ENCODE measurements at places on chromosomes 6 and 20. TPM values are rescaled to one million over a fixed set of nuclear protein-coding genes. Genes with fewer than 3 reads are reported as not detected.

DNA sequence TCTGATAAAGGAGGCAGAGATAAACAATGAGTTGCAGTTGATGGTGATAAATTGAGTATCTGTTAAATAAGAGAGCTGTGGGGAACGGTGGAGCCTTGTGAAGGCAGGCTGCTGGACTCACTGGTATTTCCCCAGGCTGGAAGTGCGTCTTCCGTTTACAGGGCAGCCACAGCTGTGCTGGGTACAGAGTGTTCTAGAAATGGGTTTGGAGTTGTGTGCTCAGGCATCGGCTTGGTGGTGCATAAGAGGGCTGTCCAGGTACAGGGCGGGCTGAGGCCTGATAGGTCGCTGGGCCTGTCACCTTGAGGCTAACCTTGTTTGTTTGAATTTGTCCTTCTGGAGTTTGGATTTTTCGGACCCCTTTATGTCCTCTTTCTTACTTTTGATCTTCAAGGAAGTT is 39.3 kb downstream of the ARID1B start:
- DNase-seq, result no peak

DNA sequence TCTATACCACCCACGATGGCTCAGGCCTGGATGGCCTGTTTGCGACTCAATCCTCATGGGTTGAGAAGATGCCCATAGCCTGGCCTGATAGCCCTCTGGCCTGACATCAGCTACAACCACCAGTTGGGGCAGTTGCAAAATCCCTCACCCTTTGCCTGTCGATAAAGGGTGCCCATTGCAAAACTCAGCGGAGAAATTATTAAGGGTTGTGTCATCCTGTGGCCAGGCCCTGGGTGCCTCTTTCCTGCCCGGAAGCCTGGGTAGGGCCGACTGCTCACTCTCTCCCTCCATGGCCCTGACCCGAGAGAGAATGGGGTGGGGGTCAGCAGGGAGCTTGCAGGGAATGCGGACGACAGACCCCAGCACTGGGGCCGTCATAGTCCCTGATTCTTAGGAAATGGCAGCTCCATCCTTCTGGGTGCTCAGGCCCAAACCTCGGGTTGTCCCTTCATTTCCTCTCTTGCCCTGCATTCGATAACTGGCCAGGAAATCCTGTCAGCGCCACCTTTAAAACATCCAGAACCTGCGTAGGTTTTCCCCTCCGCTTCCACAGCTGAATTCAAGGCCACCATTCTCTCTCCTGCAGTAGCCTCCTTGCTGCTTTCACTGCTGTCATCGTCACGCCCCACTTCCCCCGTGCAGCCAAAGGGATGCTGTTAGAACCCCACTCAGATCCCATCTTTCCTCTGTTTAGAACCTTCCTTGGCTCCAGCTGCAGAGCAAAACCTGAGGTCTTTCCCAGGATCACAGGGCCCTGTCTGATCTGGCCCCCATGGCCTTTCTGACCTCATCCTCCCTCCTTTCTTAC is 31.1 kb downstream of the CEBPB start:
- peak; percentile 23 for DNase-seq

DNA sequence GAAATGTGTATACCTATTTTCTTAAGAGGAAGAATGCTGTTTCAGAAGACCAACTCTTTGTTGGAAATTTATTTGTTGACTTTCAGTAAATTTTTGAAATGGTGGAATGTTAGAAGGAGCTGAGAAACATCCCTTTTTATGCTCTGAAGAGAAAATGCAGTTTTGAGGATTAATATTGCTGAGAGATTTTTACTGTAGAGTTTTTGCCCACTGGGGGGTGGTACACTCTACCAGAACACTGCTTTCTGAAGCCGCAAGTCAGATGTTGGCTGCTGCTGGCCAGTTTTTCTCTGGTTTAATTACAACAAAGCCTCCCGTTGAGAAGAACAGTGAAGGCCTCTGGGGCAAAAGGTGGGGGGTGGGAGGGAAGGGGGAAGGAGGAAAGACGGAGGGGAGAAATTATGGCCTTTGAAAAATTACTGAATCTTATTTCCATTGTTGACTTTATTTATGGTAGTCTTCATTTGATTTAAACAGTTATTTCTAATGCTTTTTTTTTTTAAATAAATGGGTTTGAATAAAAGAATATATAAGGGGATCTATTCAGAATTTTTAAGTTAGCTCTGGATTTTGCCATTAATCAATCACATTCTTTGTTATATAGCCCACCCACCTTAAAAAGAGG is 3.0 kb downstream of the FLRT3 start:
- peak; percentile 38 for DNase-seq

DNA sequence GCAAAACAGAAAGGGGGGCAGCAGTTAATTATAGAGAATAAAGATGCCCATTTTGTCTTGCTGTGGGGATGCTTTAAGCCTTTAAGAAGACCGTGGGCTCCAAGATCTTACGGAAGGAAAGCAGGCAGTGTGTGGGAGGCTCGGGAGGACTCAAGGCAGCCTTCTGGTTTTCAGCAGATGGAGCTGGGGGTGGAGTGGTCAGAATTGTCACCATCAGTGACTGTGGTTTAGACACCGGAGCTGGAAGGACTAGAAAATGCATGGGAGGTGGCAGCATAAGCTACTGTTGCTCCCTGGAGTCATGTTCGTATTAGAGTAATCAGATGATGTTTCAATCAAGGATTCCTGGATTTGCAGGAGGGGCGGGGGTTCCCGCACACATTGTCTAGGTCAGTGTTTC is 3.7 kb downstream of the PHACTR1 start:
- DNase-seq, result no peak

GRCh38 chr6:142773859-142774648 is 170.9 kb downstream of the HIVEP2 start:
- DNase-seq, result no peak

DNA sequence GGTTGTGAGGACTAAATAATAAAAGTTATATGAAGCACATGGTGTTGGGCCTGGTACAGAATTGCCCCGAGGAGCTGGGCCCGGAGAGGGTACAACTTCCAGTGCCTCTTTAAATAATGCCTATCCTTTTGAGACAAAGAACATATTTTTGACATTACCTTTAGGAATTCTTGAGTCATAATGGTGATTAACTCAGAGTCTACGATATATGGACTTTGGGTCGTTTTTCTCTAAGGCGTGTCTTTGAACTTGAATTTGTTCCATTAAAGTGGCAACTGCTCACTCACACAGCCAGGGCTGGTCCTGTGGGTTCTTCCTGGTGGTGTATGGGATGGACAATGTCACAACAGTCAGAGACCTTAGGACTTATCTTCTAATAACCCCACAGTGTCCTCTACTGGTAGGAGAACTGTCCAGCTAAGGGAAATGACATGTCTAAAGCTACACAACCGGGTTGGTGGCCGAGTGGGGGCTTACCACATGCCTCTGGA is 106.5 kb downstream of the CDC5L start:
- DNase-seq, result no peak

GRCh38 chr6:157956171-157956730 is 25.4 kb upstream of the SYNJ2 start:
- DNase-seq, result no peak

DNA sequence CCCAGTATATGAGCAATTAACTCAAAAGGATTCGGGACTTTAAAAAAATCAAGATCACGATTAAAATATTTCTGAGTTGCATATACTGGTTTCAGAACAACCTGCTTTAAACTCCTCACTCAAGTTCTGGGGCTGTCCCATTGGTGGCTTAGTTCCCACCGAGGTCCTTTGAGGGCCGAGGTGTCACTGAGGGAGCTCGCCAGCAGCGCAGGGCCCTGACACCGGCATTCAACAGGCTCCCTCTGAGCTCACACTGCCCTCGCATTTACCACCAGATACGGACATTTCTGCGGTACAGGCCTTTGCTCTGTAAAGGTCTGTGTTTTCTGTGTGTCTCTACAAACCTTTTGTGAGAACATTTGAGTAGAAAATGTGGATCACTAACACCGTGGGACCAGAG is 24.4 kb upstream of the BNIP5 start:
- DNase-seq, result no peak

DNA sequence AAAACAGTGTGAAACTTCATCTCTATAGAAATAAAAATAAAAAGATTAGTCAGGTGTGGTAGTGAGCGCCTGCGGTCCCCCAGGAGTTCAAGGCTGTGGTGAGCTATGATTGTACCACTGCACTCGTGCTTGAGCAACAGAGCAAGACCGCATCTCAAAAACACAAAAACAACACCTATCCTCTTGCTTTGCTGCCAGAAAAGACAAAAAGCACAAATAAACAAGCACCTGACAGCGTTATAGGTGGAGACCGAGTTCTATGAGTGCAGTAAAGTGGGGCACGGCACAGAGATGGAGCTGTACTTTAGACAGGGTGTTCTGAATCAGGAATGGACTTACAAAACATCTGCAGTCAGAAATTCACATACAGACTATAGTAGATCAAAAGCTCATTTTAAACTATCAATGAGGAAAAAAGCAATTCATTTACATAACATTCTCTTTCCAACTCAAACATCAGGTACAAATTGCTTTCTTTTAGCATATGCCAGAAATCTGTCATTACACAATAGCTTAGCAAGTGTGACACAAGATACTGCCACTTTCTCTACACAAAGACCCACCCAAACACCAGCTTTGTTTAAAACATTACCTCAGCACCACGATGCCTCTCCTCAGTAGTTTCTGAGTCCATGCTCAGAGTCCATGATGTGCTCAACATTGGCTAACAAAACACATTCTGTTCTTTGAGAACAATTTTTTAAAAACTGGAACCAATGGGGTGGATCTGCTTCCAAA is 10.1 kb downstream of the EZR start:
- no peak for DNase-seq

DNA sequence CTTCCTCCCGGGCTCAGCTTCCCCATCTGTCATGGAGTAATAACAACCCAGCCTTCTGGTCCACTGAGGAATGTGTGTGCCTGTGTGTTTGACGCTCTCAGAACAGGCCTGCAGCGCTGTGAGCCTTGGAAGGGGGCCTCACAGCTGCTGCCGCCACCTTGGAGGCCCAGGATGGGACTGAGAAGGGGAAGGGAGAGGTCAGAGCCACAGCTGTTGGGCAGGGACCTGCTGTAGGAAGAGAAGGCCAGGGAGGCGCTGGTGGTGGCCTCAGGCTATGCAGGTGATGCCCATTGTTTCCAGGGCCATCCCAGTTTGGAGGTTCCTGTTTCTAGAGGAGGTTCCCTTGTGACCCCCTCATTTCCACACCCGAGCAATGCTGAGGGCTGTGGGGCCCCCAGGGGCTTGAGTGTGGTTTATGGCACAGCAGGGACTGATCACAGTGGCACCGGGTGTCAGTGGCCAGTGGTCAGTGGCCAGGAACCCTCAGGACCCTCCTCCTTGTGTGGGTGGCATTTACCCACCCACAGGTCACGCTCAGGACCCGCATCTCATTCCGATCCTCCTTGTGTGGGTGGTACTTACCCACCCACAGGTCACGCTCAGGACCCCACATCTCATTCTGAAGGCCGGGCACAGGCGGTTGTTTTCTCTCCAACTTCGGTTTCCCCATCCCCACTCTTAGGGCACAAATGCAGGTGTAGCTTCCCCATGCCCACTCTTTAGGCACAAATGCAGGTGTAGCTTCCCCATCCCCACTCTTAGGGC is 14.0 kb downstream of the TPD52L2 start:
- peak; percentile 11 for DNase-seq

GRCh38 chr6:77462359-77463307 is 658 bp downstream of the HTR1B start:
- DNase-seq, result peak; percentile 29

DNA sequence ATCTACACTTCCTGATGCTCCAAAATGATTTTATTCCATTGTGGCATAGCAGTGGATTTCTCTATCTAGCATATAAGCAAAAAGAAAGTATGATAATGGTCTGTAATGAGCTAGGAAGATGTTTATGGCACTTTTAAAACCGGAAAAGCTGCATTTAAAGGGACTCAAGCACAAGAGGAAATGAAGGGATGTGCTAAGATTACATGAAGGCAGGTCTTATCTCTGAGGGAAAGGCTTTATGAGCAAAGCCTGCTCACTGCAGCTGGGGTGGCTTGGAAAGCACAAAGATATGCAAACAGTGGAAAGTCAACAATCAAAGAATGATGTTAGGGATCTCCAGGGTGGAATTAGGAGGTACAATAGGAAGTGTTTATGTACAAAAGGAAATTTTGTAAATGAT is 138.2 kb downstream of the TENT5A start:
- no peak for DNase-seq

- DNase-seq, result no peak
Observed at GRCh38 chr20:23596579-23597250, 9.0 kb downstream of the CST9 start.

DNA sequence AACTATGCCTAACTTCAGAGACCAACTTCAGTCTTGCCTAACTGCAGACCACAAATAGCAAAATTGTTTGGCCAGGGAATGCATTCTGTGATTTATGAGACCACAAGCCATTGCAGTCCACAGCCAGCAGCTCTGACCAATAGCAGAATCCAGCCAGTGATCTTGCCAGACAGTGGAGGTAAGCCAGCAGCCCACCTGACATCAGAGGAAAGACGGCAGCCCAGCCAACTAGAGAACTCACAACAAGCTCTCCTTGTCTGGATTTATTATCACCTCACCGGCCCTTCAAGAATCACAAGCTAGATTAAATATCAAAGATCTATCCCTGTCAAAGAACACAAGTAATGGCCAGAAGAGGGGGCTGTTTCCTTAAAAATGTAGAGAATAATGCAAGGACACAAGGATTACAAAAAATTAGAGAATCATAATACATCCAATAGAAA is 66.5 kb upstream of the SLC35F1 start:
- no peak for DNase-seq

- no peak for DNase-seq
Observed at GRCh38 chr6:168078943-168079405, at the start of gene FRMD1. TSS of gene FRMD1 (minus strand) at chr6:168079212. CDS start at chr6:168079094, 118 bp downstream.

DNA sequence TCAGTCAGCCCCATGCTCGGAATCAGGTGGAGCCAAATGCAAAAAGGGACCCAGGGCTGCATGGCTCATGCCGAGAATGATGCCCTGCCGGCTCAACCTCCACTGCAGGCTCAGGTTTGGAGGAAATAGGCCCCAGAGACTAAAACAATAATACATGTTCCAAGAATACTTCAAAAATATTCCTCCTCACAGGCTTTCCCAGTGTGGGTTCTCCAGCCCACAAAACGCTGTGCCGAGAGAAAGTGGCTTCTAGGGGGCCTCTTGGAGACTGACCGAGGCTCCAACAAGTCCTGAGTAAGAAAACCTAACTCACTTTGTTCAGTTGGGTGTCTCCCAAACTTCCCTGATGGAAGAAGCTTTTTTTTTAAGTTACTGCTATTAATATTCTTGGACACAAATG is 73.9 kb downstream of the BANF2 start:
- no peak for DNase-seq

DNA sequence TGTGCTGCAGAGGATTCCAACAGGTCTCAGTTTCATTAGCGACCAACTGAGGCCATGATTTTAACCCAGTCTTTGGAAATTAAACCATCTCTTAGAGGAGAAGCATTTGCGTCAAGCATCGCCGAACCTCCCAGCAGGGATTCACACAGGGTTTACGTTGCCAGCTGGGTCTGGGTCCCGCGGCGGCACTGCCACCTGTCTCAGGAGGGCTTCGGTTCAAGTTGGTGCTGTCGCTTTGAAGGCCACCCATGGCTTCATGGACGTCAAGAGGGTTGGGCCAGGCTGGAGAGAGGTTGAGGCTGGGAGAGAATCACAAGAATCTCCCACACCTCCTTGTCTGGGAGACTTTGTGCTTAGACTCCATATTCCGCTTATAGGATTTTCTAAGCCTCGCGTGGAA is 43.0 kb upstream of the FRMD1 start:
- no peak for DNase-seq

GRCh38 chr20:34112600-34113101 is 608 bp upstream of the EIF2S2 start:
- peak; percentile 20 for DNase-seq

EEF1E1 gene
- 26.3 TPM for polyA plus RNA-seq

DNAAF9 gene
- polyA plus RNA-seq, result 7.2 TPM

TSHZ2 gene
- 2.3 TPM for polyA plus RNA-seq

TNFAIP3 gene
- 6.0 TPM for polyA plus RNA-seq

SHLD1 gene
- 13.7 TPM for polyA plus RNA-seq

TMEM244 gene
- not detected for polyA plus RNA-seq

CD83 gene
- 1.8 TPM for polyA plus RNA-seq

CYP39A1 gene
- 3.3 TPM for polyA plus RNA-seq
